ENCODE measurements at places on chromosomes 1 and 21.

- no peak for DNase-seq
Measured at GRCh38 chr1:205170532-205171269, 40.8 kb downstream of the DSTYK start.

DNA sequence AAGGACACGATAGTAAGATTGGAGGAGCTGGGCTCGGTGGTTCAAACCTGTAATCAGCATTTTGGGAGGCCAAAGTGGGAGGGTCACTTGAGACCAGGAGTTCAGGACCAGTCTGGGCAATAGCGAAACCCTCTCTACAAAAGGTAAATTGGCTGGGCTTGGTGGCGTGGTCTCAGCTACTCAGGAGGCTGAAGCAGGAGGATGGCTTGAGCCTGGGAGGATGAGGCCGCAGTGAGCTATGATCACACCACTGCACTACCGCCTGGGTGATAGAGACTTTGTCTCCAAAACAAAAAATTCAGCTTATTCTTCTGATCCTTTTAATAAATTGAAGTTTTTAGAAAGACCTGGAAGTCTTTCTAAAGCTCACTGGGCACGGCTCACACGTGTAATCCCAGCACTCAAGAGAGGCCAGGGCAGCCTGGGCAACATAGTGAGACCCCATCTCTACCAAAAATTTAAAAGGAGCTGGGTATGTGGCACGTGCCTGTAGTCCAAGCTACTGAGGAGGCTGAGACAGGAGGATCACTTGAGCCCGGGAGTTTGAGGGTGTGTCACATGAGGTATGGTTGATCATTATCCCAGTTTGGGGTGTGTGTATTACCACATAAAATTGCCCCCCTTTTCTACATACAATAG, 15.3 kb downstream of the MASP2 start:
- DNase-seq, result no peak

DNA sequence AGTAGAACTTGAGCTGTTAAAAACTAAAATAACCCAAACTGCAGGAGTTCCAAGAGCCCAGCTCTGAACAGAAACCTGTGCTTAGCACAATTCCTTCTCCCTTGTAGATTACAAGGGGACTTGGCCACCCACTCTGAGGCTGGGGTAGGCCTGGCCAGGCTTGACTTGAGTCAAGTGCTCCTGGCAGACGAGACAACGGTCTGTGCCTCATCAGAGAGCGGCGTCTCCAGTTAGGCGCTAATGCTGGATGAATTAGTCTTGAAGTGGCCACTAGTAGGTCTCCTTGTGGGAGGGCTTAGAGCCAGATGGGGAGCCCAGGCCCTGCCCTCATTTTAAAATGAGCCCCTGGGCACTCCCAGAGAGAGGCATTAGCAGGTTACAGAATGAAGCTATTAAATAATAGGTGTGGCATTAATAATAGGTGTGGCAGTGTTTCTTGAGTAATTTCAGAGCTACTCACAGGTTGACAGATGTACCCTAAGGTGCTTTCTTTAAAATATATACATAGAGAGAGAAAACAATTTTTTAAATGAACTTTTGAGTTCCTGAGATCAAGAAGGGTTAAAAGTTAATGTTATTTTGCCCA, 1.1 kb downstream of the EEIG2 start:
- DNase-seq, result peak; percentile 15

- DNase-seq, result no peak
Measured at GRCh38 chr1:224488806-224489499, 54.4 kb upstream of the WDR26 start.

DNA sequence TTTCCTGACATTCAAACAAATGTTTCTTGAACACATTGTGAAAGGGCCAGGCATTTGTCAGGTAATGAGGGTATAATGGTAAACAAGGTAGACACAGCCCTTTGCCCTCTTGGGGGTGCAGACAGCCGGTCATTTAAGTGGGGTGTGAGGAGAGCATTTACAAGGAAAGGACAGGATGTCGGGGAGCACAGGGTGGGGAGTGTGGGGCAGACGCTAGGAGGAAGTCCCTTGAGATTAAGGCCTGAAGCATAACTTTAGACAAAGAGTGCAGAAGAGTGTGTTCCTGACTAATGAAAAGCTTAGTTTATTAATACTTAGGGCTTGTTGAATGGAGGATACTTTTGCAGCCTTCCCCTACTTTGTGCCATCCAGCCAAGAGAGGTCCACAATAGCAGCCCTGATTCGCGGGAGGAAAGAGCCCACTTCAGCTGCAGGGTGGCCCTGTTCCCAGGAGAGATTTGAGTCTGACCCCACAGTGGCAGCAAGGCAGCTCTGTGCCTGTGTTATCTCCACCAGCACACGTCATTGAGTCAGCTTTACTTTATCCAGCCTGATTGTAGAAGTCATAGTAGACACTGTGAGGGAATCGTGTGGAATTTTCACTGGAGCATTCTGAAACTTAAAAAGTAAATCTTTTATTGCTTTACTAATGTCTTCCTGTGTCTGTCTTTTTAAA, 35.1 kb downstream of the MPZL1 start:
- no peak for DNase-seq

GRCh38 chr1:217078078-217078690, 355.0 kb upstream of the ESRRG start:
- no peak for DNase-seq

GRCh38 chr1:109989506-109990301, 5.1 kb downstream of the AHCYL1 start:
- no peak for DNase-seq

DNA sequence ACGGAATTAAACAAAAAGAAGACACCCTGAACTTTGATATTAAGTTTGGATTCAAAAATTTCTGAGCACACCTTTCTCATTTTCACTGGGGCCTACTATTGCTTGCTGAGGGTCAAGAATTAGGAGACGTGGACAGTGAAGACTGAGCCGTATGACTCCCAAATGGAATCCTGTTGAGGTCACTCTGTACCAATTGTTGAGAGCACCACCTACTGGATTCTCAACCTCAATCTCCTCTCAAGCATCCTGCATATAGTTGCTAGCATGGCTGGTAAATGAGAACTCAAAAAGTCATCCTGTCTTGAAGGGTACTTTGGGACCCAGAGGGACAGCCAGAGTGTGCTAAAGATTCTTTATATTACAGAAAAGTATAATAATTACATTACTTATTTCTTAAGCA, 20.2 kb upstream of the MTR start:
- no peak for DNase-seq

- no peak for DNase-seq
Measured at GRCh38 chr1:157407917-157408525, 144.3 kb downstream of the FCRL5 start.

DNA sequence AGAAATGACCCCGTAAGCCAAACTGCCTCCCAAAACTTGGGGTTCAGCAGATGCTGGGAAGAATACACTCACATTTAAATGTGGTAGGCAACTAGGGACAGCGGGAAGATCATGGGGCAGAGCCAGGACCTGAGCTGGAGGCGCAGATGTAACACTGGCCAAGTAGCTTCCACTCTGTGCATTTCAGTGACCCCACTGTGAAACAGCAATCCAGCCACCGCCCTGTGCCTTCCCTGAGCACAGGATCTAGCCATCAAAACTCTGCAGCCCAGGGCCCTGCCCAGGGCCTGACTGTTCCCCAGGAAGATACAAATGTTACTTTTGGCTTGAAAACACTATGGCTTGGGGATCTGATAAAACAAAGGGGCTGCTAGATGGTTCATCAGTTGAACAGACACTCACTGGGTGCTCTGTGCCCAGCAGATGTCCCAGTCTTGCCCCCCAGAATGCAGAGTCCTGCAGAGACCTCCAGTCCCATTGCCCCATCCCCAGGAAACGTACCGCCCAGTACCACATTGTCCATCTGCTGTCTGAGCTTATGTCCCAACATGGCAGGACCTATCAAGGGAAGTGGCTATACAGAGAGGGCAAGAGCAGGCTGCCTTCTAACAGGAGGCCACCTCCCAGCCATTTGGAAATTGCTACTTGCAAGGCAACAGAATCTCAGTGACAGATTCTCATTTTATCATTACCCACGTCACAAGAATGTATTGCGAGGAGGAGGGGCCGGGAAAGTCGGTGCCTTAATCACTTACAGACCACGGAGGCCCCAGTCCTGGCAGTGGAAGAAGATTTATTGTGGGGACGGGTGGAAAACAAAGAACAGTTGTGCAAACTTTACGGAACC, 124.0 kb downstream of the DMRTB1 start:
- no peak for DNase-seq

DNA sequence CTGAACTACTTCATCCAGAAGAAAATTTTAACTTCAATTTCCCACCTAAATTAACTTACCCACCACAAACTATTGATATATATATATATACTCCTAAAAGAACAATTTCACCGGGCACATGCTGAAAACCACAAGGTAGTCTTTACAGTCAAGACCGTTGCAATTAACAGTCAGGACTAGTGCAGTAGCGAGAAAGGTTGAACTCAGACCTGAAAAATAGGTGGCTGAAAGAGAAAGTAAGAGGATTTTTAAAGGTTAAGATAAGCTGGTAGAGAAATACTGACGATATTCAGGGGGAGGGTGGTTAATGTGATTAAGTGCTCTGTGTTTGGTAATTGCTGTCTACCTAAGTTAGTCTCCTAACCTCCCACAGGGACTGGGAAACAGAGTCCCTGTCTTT, 1153.5 kb upstream of the TMPRSS15 start:
- DNase-seq, result no peak

DNA sequence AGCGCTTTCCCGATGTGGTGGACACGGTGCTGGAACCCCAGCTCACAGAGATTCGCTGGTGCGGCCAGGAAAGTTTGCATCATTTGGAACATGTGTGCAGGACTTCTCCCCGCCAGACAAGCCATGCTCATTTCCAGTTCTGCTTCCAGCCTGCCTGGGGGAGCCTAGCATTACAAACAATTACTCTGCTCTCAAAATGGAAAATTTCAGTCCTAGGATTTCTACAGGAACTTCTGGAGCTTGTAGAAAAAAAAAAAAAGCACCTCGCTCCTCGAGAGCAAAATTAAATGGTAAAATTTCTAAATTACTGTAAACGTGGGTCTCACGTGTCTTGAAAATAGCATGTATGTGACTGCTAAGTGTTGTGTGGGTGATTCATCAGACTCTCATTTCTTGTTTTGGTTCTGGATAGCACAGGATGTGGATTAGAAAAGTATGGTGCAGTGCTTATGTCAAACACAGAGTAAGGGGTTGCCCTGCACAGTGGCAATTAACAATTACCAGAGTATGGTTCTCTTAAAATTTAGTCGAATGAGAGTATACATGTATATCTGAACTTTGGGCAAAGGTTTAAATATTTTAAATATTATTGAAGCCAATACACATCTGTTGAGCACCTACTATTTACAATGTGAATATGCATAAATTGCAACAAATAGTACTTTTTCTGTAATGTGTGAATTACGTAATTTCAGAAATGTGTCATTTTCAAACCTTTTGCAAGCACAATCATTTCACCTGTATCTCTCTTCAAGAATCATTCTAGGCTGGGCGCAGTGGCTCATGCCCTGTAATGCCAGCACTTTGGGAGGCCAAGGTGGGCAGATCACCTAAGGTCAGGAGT, 61.8 kb upstream of the PTGFRN start:
- no peak for DNase-seq

- DNase-seq, result no peak
Measured at GRCh38 chr1:90402893-90403849, 313.9 kb downstream of the BARHL2 start.

GRCh38 chr1:39026051-39026865, at the start of gene NDUFS5:
Gene NDUFS5, plus strand, starts transcription at chr1:39026350. Its CDS starts 2,375 bp downstream, at chr1:39028725.
- peak; percentile 78 for DNase-seq

GRCh38 chr1:193438771-193439170, 252.4 kb upstream of the B3GALT2 start:
- no peak for DNase-seq

DNA sequence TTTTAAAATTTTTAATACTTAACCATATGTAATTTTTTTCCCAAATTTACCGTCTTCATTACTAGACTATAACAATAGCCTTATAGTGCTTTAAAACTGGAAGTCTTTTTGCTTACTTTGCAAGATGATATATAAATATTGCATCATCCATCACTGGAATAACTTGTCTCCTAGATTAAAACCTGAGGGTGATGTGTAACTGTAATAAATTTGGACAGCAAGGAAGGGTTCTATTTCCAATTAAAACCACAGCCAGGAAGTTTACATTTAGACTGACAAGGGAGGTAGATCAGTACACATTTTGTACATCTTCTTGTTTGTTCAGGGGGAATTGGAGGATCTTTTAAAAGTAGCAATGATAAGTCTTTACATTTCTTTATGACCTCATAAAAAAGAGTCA, 21.9 kb downstream of the NTNG1 start:
- no peak for DNase-seq

DNA sequence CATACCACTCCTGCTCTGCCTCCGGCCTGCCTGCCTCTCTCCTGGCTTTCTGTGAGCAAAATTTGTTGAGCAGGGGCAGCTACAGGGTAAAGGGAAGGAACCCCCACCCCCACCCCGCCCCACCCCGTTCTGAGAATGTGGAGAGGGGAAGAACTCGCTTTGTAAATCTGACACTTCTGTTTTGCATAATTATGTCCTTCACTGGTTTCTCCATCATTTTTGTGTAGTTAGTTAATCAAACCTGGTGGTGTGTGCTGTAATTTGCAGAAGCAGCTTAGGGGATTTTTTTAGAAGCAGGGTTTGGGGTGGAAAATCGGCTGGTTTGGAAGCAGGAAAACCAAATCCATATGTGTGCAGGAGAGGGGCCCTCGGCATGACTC, 58.1 kb upstream of the TMEM51 start:
- DNase-seq, result no peak

DNA sequence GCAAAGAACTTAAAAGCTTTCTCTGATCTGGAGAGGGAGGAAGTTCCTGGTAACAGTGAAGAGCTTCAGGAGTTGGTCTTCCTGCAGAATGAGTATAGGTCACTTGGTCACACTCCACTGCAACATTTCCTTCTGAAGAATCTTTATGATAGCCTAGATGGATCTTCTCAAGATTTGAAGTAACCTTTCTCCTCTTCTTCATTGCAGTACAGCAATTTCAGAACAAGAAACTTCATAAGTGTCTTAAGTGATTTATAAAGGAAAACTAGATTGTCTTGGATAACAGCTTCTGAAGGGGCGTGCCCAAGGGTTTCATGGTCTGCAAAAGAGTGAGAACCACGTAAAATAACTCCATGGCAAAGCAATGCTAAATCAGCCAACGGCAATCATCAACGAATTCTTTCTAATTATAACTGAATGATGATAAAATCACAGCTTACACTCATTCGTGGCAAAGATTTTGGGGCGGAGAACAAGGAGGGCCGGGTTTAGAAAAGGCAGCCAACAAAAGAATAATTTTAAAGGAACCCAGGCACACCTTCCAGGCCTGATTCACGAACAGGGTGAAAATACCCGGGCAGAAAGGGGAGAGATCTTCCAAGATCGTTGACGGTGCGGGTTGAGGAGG, 53.9 kb upstream of the ASPM start:
- DNase-seq, result peak; percentile 30

- no peak for DNase-seq
Measured at GRCh38 chr1:113786069-113786468, 26.2 kb downstream of the RSBN1 start.

- no peak for DNase-seq
Measured at GRCh38 chr1:204337583-204337982, 22.1 kb downstream of the PLEKHA6 start.

DNA sequence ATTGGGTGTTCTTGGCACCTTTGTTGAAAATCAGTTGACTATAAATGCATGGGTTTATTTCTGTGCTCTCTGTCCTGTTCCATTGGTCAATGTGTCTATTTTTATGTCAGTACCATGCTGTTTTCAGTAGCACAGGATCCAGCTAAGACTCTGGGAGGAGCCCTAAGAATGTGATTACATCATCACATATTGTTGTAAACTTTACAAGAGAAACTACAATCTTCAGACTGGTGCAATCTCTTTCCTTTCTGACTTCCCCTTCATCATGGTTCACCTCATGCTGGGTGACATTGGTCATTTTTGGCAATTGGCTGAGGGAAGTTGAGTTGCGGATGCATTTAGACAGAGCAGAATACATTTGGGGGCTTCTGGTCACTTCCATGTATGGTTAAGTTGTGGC, 88.4 kb downstream of the C21orf91 start:
- DNase-seq, result no peak

- DNase-seq, result no peak
Measured at GRCh38 chr1:38990386-38990737, 714 bp upstream of the AKIRIN1 start.
